ENCODE measurements at places on chromosomes 6 and 20.

DNA sequence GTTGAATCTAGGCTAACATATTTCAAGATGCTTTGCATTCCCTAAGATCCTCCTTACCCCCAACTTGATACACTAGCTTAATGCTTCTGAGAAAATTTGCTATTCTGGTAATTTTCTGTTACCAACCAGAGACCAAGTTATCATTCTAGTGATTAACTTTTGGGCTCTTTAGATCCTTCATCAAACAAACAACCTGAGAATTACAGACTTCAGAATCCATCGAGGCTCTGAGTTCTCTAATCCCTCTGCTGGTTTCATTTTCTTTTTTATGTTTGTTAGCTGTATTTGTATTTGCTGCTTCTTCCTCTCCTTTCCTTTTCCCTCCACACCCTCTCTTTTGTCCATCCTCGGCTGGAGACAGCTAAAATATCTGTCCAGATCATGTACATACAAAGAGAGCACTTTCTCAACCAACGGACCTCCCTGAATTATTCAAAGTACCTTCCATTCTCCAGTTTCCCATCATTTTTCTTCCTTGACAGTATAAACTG, 98.7 kb upstream of the RIPOR2 start:
- no peak for DNase-seq

- DNase-seq: no peak
Observed at GRCh38 chr6:163733061-163733460, 318.5 kb downstream of the QKI start.

DNA sequence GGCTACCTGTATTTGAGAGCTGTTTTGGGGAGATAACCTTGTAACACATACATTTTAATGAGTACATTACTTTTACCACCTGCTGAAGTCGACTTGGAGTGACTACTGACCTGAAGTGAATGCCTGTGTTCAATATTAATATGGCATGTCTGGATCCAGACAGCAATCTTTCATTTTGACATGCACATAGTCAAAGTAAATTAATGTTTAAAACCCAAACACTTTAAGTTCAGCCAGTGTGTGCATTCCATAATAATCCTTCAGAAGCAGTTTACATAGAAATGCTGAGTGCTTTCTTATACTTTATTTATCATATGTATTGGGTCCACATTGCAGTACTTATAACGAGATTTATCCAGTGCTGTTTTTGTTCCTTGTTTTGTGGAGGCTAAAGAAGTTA, 38.0 kb downstream of the CDKAL1 start:
- DNase-seq: no peak

- no peak for DNase-seq
Observed at GRCh38 chr6:151705993-151706733, 101.3 kb upstream of the ESR1 start.

- DNase-seq: no peak
Observed at GRCh38 chr6:99364026-99364425, 14.6 kb upstream of the FAXC start.

DNA sequence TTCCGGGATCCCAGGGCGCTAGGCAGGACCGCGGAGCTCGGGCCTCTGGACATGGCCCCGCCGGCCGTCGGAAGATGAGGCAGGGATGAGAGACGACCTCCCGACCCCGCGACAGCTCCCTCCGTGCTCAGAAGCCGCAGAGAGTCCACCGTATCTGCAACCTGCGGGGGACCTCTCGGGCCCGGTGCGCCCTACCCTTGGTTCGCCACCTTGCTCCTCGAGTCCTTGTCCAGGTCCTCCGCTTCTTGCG, 301 bp downstream of the PPP1R3D start:
- DNase-seq: no peak

DNA sequence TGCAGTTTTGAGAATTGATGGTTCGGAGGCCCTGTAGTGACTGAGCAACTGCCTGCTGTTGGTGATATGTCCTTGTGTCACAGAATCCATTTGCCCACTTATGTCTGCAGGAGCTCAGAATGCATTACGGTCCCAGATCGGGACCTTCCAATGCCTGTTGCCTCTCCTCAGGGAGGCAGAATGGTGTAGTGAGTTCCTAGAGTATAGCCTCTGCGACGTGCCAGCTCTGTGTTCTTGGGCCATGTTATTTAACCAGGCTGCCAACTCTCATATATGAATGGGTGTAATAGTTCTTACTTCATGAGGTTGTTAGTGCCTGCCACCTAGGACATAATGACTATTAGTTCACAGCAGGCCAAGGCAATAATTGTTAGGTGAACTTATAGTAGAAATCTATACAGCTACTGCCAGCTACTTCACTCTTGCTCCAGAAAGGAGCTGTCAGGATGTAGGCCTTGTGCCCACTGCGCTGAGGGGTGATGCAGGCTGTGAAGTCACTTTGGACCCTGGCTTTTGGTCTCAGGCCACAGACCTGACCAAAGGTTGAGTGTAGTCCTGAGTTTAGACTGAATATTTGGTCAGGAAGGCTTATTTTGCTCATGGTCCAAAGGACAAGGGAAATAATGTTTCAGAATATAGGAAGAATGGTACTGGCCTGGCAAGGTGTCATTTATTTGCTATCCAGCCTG, 82.1 kb downstream of the ASXL1 start:
- peak; percentile 55 for DNase-seq
